NCI-H2227 treated with DMSO at 0.1 percent for 48 hours (cell line): ENCODE measurements at places on chromosomes 16 and 17.

DNA sequence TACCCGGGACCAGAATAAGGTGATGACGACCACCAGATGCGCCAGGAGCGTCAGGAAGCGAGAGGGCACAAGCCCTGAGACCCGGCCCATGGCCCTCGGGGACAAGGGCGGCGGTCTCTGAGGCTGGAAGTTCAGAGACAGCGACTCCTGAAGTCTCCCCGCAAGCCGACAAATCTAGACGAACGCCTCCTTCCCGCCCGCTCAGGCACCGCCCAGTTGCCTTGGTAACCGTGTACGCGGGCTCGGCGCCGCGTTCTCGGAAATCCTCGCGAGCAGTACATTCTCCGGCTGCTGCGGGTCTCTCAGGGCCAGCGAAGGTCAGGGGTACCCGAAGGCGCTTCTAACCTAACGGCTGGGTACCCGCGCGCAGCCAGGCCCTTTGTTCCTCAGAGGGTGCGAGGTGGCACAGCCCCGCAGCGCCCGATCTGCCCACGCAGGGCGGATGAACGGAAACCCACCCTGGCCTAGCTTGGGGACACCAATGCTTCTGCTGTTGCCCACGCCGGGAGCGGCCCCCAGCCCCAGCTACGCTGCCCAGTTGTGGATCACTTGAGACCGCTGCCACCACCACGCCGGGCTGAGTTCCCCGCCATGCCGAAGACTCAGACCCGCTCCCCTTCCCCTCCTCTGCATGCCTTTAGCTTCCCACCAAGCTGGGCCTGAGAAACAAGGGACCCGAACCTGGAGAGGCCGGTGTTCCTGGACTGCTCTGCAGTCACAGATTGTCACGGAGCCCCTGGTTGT, at the start of gene TMEM107:
TSS of gene TMEM107 (minus strand) at position 184 of the 744 bp plus-strand sequence. CDS start at position 90, 94 bp downstream.
- peak; percentile 61 for DNase-seq

DNA sequence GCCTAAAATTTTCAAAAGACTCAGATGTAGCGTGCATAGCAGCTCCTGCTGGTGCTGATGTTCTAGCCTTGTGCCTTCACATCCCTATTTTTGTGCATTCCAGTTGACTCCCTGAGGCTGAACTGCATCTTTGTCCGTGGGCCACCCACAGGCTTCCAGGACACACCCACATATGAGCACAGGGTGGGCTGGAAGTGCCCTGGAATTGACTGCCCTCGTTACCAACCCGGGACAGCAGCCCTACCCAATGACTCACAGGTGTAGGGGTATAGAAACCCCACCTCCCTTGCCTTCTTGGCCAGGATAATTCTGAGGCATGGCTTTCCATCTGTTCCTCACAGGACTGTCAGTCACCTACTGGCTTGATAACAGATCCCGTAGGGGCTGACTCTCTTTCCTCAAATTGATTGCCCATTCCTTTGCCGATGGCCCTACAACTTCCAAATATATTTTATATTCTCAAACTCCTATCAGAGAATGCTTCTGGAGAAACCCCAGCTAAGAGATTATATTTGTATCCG, 65.9 kb upstream of the CDH13 start:
- DNase-seq, result no peak

DNA sequence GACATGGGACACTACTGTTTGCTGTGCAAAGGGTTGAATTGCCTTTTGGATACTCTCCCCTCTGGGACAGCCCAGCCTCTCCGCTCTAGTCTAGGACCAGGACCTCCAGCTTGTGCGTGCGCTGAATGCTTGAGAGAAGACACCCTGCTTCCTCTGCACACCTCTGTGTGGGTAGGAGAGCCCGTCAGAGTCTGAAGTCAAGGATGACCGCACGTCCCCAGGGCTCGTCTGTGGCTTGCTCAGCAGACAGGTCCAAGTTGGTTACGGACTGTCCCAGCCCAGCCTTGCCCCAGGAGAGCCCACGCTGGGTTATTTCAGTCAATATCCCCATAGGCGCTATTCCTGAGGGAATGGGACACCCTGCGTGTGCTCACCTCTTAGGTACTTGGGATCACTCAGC, 3.7 kb downstream of the C16orf89 start:
- DNase-seq, result no peak

DNA sequence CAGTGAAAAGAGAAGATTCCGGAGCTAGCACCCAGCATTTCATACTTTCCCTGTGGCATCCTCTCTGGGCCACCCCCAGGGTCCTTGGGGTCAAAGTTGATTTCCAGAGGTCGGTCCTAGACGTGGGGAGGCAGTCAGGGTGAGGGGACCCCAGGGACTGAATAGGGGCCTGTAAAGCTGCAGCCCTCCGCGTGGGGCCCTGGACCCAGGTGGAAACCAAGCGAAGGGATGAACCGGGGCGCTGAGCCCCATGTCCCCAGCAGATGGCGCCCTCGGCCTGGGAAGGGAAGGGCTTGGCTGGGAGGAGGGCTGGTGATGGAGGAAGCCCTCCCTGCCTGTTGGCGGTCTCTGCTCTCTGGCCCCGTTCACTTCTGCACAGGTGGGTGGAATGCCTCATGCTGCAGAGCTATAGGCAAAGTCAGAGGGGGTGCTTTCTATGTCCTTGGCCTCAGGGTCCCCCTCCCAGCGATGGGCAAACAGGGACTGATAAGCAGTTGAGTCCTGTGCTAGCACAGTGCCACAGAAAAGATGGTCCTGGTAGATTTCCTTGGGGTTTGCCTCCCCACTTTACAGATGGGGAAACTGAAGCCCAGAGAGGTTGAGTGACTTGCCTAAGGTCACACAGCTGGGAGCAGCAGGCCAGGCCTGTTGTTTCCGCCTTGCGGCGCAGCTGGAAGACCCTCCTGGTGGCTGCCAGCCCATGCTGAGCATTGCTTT, 163.4 kb upstream of the CIBAR2 start:
- peak; percentile 13 for DNase-seq

DNA sequence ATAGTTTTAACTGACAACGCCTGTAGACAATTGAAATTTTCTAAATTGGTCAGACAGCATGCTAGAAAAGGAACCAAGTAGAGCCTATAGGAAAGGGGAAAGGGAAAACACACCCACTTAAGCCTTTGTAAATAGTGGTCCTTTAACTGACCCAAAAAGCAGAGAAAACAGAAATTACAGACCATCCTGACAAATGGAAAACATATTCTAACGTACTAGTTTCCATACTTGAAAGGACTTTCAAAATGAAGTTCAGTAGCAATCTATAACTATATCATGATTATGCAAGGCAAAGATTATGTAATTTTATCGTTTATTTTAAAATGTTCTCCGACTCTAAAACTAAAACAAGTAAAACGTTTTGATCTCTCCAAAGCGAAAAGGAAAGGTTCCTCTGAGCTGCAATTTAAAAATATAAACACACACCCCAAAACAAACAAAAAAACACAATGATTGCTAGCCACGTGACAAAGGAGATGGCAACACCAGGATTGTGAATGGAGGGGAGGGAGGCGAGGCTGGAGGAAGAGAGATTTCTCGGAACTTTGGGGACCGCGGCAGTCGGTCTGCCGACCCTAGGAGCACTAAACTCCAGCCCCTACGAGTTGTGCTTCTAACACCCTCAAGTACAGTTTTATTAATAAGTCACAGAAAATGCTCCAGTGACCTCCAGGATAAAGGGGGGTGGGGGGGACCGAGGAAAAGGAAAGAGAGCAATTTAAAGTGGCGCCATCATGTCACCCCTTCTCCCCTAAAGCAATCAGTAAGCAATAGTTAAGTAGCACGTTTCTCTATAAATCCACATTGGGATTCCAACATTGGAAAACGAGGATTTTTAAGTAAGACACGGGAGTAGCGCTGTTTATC, 1.7 kb downstream of the KANSL1 start:
- peak; percentile 18 for DNase-seq

DNA sequence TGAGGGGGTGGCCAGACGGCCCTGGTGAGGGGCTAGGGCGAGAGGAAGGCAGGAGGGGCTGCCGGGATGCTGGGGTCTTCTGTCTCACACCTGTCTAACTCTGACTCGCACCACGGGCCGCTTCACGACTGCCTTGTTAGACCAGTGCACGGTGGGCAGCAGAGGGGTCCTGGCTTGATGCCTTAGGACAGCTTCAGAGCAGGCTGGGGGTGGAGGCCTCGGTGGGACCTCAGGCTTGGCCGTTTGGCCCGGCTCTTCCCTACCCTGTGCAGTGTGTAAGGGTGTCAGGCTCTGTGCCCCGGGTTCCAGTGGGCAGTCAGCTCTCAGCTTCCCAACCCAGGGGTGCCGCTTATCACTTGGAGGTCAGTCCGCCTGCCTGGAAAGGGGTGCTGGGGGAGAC, 100.7 kb downstream of the OR1D5 start:
- DNase-seq, result no peak

GRCh38 chr17:31609996-31610910, 218.8 kb downstream of the RAB11FIP4 start:
- DNase-seq, result no peak

DNA sequence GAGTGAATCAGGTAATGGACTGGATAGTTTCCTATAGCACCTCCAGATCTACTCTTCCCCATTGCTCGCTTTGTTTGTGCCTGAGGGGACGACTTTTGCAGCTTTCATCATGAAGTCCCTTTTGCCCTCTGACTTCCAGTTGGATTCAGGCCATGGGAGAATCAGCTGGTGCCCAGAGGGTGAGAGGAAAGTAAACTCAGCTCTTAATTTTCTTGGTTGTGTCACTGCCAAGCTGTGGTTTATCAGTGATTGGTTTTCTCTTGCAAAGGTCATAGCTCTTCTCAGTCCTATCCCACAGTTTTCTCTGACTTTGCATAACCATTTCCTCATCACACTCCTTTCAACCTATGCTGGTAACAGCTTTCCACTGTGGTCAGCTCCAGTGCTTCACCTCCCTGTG, 200.1 kb downstream of the KCNJ2 start:
- no peak for DNase-seq

DNA sequence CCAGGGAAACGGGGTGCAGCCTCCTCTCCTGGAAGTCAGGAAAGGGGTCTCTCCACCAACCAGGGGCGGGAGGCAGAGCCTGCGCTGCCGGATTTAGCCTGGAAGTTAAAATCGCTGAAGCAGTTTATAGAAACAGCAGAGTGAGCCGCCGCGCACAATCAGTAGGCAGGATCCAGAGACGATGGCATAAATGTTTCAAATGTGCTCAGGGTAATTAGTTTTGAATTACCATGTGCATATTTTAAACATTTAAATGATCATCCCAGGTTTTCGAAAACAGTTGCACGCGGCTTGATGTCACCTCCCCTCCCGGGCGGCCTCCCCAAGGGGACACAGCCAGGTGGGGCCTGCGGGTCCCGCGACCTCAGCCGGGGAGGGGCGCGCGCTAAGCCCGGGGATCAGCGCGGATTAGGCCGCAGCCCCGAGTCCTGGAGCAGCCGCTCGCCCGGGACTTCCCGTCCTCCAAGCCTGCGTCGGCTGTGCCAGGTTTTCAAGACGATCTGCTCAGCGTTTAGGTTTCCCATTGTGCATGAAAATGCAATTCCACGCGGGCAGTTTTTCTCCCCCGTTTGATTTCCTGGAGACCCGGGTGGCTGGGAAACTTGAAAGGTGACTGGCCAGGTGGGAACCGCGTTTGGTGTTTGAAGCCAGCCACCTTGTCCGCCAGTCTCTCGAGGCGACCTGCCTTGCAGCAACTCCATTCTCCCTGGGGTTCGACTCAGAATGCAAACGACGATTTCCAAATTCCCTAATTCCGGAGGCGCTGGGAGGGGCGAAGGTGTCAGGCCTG, 78.3 kb downstream of the RPA1 start:
- no peak for DNase-seq

GRCh38 chr17:44220213-44221083, 973 bp upstream of the UBTF start:
- DNase-seq, result no peak

- no peak for DNase-seq
These were observed 325.8 kb downstream of the ABCC12 start for GRCh38 chr16:47829850-47830600.

GRCh38 chr16:30934827-30935557, 11.6 kb downstream of the FBXL19 start:
- DNase-seq, result peak; percentile 38

- DNase-seq, result no peak
These were observed 12.8 kb downstream of the SLC7A6OS start for GRCh38 chr16:68297908-68298307.

GRCh38 chr17:80063830-80064585, 27.6 kb downstream of the CCDC40 start:
- DNase-seq, result no peak

- DNase-seq, result no peak
These were observed 16.3 kb upstream of the CBX4 start for GRCh38 chr17:79855331-79856124.

DNA sequence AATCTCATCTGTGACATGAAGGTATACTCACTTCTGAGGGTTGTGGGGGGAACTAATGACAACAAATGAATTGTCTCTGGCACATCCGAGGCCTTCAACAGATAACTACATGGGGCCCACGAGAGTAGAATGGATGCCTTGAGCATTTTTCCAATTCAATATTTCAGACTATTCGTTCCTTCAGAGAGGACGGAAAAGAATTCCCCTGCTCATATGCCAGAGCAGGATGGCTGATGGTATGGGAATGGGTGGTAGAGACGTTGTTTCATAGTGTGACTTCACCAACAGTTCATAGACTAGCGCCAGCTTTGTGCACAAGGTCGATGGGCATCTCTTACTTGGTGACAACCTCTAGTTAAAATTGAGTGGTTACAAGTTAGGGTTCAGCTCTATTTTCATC, 61.3 kb downstream of the HLF start:
- DNase-seq, result no peak

- DNase-seq, result no peak
These were observed 13.3 kb upstream of the PMP22 start for GRCh38 chr17:15278380-15278779.

DNA sequence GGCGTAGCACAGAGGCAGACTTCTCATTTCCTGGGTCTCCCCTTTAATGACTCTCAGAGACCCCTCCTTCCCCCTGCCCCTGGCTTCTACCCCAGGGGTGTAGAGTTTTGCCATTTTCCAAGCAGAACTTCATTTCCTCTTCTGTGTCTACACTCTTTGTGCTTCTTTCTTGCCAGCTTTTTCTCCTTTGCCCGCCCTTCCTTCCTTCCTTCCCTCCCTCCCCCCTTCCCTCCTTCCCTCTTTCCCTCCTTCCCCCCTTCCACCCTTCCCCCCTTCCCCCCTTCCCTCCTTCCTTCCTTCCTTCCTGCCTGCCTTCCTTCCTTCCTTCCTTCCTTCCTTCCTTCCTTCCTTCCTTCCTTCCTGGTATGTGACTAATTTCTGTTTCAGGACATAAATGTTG, 47.0 kb downstream of the MAPT start:
- DNase-seq, result no peak

DNA sequence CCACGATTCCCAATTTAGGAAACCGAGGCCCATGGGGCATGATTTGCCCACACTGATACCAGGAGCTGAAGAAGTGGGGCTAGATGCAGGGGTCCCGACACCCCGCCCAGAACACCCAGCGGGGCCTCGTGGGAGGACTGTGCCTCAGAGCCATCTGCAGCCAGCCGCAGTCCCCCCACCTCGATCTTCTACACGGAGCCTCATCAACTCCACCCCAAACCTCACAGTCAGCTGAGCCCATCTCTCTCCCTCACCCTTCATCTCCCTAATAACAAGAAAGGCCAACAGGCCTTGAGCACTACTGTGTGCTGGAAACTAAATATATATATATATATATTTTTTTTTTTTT, 4.2 kb downstream of the ITGAE start:
- DNase-seq, result no peak

- no peak for DNase-seq
These were observed 478.5 kb downstream of the GRIN2A start for GRCh38 chr16:9703731-9704130.
